Gastroesophageal sphincter (tissue), 4 donors: ENCODE measurements at places on chromosomes 2 and 18. TPM values are rescaled to one million over a fixed set of nuclear protein-coding genes. Genes with fewer than 3 reads are reported as not detected.

- ATAC-seq, result no peak
Measured at GRCh38 chr2:235095569-235095968, 143.8 kb downstream of the SH3BP4 start.

DNA sequence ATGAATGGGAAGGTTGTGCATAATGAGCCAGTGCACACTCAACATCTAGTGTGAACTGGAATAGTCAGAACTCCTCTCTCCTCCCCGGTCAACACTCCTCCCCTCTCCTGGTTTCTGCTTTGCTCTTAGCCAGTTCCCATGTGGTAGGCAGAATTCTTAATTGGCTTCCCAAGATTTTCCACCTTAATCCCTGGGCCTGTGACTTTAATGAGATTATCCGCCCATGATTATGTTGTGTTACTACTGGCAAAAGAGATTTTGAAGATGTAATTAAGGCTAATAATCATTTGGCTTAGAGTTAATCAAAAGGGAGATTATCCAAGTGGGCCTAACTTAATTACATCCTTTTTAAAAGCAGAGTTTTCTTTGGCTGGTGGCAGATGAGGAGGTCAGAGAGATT is 34.2 kb upstream of the REV1 start:
- no peak for ATAC-seq

- ATAC-seq, result no peak
Measured at GRCh38 chr2:128259585-128259984, 59.1 kb downstream of the HS6ST1 start.

DNA sequence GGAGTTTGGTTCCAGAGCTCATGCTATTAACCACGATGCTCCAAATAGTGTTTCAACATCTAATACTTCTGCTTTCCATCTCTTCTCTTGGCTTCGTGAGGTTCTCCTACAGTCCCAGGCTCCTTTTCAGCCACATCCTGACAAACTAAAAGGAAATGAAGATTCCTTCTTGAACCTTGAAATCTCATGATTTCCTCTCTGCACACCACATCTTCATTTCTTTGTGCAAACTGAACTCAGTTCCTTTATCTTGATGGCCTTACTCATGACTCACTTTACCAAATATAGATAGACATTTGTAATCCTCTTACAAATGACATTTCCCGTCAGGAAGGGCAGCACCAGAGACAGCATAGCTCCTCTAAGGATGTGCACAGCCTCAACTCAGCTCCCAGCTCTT is 50.0 kb upstream of the ITGA4 start:
- ATAC-seq, result no peak

DNA sequence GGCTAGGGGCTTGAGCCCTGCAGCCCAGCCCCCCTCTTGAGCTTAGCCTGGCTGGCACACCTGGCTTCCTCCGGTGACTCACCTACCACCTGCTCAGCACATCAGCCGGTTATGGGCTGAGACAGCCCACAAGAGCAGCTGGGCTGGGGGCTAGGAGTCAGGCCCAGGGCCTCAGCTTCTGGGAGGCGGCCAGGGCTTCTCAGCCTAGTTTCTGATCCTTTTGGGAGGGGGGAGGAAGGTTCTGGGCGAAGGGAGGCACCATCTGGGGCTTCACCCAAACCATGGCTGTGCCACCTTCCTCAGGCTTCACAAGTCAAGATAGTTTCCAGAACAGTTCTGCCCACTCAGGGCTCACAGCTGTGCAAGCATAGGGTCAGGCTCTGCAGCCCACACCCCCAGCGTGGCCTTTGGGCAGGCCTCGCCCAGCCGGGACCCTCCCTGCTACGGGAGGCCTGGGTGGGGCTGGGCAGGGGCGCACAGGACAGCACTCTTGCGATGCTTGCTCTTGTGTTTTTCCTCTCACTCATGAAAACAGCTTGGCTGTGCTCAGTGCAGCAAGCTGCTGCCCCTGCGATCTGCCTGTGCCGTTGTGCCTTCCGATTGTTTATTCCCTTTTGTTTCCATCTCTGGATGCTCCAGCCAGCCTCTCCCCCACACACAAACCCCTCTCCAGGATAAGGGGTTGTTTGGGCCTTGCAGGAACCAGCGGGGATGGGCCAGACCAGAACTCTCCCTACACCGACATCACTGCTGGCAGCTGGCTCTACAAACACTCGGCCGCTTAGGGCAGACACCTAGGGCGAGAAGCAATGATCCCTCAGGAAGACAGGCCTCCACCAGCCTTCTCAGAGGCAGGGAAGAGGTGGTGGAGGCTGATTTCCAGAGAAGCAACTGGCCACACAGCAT is 26.1 kb upstream of the SEMA4C start:
- no peak for ATAC-seq

- ATAC-seq, result no peak
Measured at GRCh38 chr2:178536037-178536436, 55.8 kb downstream of the PLEKHA3 start.

DNA sequence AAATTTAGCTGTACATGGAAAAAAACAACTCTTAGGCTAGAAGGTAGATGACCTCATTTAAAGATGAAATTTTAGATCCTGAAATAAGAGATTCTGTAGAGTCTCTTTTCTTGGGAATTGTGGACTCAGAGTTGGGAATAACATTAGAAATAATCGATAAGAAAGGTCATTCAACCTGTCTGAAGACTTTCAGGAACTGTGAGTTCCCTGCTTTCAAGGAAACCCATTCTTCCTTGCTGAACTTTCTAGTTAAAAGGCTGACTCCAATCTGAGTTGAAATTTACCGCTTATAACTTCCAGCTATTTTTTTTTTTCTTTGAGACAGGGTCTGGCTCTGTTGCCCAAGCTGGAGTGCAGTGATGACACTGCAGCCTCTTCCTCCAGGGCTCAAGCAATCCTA is 16.8 kb upstream of the SMAD7 start:
- no peak for ATAC-seq

- ATAC-seq, result no peak
Measured at GRCh38 chr2:16719485-16719808, 53.8 kb upstream of the CYRIA start.

GRCh38 chr2:237400199-237400598 is 13.8 kb downstream of the COL6A3 start:
- ATAC-seq, result no peak

DNA sequence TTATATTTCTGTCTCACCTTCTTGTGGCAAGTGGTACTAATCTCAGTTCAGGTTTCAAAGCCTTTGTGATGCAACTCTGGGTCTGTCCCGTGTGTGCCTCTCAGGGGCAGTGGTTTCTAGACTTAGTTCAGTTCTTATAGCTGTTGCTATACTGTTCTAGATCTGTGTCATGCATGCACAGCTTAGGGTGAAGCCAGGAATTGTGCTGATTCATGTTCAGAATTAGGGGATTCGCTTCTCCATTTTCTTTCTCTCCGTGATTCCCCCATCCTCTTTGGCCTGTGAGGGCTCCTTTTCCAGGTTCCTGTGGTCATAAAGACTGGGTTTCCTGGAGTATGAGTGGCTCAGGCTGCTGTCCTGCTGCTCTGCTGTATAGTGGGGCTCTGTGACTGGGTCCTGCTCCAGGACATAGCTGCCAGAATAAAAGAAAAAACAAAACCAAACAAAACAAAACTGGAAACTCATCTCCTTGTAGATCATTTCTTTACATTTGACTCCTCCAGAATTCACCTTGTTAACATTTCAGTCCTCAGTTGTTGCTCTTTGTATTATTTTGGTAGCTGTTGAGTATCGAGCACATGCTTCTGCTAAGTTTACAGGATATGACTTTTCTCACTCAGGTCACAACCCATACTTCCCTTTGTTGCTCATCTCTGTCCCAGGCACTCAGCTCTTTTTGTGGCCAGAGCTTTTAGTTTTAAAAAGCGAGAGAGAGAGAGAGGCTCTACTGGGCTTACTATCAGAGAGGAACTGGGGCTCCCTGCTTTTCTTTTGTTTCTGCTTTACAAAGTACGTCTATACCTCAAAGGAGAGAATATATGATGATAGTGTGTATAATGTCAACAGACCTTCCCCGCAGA is 34.2 kb downstream of the CERS6 start:
- ATAC-seq, result no peak

DNA sequence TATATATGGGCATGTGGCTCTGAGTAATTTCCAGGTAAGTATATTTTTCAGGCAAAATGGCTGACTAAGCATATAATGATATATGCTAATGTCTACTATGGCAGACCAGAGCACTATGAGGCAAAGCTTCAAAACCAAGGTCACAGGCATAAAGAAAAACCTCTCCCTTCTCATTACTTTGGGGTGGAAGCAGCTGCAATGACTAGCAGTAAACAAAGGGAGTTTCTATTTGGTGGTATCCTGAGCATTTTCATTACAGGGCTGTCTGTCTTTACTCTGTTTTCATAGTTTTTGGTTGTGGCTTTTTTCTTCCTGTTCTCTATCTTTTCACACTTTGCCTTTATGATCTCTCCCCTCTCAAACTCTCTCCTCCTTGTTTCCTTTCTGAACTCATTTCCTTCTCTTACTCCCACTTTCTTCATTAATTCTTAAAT is 15.6 kb downstream of the PDE6D start:
- ATAC-seq, result no peak

- no peak for ATAC-seq
Measured at GRCh38 chr2:52968043-52968442, 799.6 kb upstream of the CHAC2 start.

DNA sequence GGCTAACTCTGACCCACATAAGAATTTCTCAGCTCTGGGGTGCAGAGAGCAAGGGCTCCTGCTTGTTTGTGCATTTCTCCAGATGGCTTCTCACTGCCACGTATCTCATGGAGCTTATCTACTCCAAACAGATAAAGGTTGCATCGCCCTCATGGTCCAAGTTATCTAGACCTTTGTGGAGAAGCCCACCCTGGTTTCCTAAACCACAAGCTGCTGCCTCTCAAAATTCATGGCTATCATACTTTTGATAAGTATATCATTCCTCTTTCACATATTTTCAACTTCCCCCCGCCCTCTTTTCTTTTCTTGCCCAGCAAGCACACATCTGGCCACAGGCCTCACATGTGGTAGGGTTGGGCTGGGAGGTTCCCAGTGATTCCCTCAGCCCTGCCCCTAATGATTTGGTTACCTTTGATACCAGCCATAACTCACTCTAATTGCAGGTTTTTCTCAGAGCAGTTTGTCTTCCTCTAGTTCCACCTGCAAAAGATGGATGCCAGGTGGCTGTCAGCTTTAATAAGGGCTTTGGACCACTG is 146.0 kb downstream of the RHBDD1 start:
- no peak for ATAC-seq

DNA sequence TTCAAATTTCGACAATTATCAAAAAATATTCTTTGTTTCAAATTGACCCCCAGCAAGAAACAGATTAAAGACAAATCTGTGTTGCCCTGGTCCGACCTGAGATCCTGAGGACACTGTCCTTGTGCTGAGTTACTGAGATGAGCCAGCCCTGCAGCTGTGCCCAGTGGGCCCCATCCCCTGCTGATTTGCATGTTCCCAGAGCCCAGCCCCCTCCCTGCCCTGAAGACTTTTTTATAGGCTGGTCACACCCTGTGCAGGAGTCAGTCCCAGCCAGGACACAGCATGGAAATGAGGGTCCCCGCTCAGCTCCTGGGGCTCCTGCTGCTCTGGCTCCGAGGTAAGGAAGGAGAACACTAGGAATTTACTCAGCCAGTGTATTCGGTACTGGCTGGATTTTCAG is 31.4 kb upstream of the ZNG1B start:
- no peak for ATAC-seq

GRCh38 chr2:198129609-198130008 is 325.2 kb downstream of the PLCL1 start:
- ATAC-seq, result no peak

- no peak for ATAC-seq
Measured at GRCh38 chr2:191544461-191545062, 133.4 kb upstream of the NABP1 start.

DNA sequence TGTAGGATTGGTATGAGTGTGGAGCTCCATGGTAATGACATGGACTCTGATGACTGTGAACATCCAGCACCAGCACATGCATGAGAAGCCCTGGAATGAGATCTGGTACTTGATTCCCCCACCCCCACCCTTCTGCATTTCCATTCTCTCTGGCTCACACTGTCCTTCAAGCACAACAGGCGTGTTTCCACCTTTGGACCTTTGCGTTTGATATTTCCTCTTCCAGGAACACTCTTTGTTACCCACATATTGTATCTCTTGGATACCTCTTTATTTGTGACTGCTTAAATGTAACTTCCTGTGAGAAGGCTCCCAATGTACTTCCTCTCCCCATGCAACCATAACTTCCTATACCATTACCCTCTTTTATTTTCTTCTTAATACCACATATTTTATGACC is 263.8 kb downstream of the HNMT start:
- ATAC-seq, result no peak

GRCh38 chr18:9210966-9211365 is 74.4 kb downstream of the ANKRD12 start:
- ATAC-seq, result no peak

DNA sequence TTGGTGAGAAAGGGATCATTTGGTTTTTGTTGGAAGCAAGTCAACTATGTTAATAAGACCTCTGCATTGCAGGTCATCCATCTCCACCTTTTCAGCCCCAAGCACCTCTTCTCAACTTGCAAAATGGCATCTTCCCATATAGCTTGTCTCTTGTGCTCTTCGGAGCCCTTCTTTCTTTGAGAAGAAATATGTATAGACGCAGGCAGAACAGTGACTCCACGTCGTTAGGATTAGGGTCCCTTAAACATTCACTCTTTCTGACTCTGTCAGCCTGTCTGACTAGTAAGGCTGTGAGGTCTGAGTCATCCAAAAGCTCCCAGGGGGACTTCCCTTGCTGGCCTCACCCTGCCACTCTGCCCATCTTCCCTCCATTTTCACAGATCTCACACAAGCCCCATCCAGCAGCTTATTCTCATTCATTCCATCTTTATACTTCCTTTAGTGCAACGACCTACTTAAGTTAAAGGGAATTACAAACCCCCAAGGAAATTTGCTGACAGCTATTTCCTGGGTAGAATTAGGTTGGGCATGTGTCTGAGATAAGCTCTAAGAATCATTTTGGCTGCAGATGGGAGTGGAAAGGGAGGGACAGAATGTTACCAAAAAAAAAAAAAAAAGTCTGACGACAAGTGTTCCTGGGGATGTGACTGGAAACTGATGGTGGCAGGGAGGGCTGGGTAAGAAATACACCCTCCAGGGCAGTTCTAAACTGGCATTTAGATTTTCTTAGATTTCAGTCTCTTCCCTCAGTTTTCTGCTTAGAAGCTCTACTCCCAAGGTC is 37.7 kb upstream of the MEX3C start:
- no peak for ATAC-seq

Gene C2orf72
- total RNA-seq, result 0.54 TPM

Gene NPHP1
- total RNA-seq, result 8.2 TPM

Gene ALK
- total RNA-seq, result 0.96 TPM

Gene ARL5A
- total RNA-seq, result 88.7 TPM

Gene USP40
- 18.7 TPM for total RNA-seq

Gene PER2
- 8.7 TPM for total RNA-seq

Gene EGR4
- total RNA-seq, result not detected

Gene SERPINB4
- total RNA-seq, result 23.5 TPM

Gene ABCG8
- total RNA-seq, result not detected

Gene RAB31
- total RNA-seq, result 108 TPM

Gene RGPD3
- 1.1 TPM for total RNA-seq

Gene CD8B2
- not detected for total RNA-seq

Gene ACKR3
- 68.5 TPM for total RNA-seq

Gene STON1
- total RNA-seq, result 161 TPM
